ENCODE measurements at places on chromosomes 5 and 9.

- no peak for DNase-seq
Observed at GRCh38 chr5:87499478-87500410, 87.0 kb upstream of the CCNH start.

DNA sequence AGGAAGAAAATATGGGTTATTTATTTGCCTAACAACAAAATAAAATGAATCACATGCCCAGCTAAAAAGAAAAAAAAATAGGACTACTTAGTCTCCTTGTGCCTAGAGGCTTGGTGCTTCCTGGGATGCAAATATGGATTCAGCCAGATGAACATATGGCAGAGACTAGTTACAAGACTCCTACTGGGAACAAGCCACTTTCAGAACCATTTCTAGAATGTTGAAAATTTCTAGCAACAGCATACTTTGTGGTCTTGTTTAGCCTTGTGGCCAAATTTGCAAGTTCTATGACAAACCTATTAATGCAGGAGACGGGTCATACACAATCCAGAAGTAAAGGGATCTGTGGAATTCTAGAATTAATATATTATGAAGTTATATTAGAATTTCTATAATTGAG, 198.7 kb downstream of the CHSY3 start:
- DNase-seq = no peak

- no peak for DNase-seq
Observed at GRCh38 chr5:86971034-86971571, 296.6 kb upstream of the RASA1 start.

DNA sequence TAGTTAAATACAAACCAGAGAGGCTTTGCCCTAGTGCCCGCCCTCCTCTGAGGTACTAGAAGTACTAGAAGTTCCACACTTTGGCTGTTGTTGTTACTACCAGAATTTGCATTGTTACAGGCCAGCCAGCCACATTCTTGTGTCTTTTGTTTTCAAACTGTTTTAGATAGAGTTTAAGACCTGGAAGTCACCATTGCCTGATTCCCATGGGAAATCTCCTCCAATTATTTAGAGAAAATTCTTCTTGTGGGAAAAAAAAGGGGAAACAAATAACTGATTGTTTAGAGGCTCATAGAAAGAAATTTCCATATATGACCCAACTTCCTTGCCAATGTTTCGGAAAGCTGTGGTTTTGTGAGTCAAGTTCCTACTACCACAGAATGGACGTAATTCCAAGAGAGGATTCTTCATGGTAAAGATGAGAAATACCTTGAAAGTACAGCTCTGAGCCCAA, 252.2 kb downstream of the GOLPH3 start:
- DNase-seq = no peak

DNA sequence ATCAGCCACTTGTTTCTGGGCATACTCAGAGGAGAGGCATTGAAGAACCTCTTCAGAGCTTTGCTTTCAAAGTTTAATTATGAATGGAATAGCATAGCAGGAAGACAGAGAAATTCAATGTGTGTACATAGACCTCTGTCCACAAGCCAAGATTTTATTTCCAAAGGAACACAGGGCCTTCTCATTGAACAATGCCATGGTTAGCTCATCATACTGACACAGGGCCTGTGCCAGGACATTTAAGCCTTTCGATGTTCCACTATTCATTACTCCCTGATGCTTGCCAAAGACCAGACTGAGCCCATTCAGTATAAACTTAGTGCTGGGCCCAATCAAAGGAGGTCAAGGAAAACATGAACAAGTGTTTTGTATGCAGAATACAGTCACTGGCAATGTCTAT, 280.8 kb downstream of the FBXL17 start:
- no peak for DNase-seq

DNA sequence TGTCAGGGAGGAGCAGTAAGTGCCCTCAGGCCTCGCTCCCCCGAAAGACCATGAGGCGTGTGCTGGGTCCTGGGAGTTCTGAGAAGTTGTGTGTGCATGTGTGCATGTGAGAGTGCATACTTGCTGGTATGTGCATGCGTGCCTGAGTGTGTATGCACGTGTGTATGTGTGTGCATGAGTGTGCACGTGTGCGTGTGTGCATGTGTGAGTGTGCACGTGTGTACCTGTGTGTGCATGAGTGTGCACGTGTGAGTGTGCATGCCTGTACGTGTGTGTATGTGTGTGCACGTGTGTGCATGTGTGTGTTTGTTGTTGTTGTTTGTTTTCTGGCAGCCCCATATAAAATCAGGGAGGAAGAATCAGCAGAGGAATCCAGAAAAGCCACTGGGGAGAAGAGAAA, 426.7 kb downstream of the IRX2 start:
- DNase-seq = no peak

GRCh38 chr9:121985792-121986494, 107.2 kb downstream of the TTLL11 start:
- no peak for DNase-seq

DNA sequence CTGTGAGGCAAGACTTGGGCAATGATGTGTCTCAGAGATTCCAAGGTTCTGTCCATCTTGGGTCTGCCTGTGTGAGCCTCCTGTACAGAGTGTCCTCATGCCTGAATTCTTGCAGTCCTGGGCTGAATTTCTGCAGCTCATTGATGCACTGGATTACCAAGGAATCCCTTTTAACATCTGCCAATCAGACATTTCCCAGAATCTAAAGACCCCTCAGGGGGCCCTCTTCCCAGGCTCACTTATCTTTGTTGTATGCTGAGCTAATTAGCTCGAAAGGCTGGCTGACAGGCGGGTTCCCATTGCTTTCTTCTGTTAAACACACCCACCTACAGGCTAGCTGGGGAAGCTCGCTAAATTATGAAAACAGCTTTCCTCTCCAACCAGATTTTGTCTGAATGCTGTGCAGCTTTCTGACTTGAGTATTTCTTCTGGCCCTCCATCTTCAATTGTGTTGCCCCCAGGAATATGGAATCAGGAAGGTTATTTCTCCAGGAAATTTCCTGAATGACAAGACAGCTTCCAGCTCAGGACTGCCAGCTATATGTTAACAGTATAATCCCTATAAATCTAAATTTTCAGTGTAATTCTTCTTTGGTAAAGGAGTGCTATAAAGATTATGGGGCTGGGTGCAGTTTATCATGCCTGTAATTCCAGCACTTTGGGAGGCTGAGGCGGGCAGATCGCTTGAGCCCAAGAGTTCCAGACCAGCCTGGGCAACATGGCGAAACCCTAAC, at the start of gene LIX1:
Gene LIX1, minus strand, starts transcription at position 91 of the 734 bp plus-strand sequence. Its CDS starts 35 bp downstream, at position 56.
- DNase-seq = peak; percentile 57

GRCh38 chr9:126623667-126624478, 10.1 kb downstream of the LMX1B start:
- DNase-seq = peak; percentile 83

GRCh38 chr5:3650320-3650719, 54.7 kb downstream of the IRX1 start:
- no peak for DNase-seq

- DNase-seq = peak; percentile 66
Observed at GRCh38 chr5:127492854-127493738, 24.3 kb upstream of the PRRC1 start.

GRCh38 chr9:928363-929042, 48.0 kb upstream of the DMRT3 start:
- no peak for DNase-seq

GRCh38 chr9:123778232-123778902, 151.6 kb downstream of the DENND1A start:
- no peak for DNase-seq

DNA sequence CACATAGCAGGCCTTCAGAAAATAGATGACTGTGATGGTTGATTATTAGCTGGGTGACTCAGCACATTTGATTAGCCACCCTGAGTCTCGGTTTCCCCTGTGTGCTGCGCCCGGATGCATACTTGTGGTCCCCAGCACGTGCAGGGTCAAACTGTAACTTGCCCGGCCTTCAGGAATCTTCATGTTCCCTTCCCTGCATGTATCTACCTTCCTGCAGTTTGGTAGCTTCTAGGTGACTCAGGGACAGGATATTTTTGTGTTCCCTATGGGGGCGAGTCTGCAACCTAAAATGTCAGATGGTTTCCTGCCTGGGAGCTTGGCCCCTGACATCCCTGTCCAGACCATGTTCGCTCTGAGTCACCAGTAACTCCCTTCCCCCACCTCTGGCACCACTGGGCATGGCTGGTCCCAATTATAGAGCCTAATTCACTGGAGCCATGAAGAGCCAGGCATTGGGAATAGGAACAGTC, 13.2 kb downstream of the PTGS1 start:
- DNase-seq = no peak

- DNase-seq = no peak
Observed at GRCh38 chr9:115597330-115597895, 479.5 kb upstream of the TNC start.

DNA sequence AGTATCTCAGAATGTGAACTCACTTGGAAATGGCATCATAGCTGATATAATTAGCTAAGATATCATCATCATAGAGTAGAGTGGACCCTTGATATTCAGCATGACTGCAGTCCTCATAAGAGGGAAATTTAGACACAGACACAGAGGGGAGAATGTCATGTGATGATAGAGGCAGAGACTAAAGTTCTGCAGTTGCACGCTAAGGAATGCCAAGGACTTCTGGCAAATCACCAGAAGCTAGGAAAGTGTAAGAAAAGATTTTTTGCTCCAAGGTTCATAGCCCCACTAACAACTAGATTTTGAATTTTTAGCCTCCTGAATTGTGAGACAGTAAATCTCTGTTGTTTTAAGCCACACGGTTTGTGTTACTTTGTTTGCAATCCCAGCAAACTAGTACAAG, 612.6 kb upstream of the ST8SIA4 start:
- no peak for DNase-seq

DNA sequence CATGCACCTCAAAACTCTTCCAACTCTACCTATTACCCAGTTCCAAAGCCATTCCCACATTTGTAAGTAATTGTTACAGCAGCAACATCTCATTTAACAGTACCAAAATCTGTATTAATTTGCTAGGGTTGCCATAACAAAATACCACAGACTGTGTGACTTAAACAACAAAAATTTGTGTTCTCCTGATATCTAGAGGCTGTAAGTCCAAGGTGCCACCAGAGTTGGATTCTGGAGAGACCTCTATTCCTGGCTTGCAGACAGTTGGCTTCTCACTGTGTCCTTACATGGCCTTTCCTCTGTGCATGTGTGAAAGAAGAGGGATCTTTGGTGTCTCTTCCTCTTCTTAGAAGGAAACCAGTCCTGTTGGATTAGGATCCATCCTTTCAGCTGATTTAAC, 203.8 kb upstream of the PIK3R1 start:
- no peak for DNase-seq

DNA sequence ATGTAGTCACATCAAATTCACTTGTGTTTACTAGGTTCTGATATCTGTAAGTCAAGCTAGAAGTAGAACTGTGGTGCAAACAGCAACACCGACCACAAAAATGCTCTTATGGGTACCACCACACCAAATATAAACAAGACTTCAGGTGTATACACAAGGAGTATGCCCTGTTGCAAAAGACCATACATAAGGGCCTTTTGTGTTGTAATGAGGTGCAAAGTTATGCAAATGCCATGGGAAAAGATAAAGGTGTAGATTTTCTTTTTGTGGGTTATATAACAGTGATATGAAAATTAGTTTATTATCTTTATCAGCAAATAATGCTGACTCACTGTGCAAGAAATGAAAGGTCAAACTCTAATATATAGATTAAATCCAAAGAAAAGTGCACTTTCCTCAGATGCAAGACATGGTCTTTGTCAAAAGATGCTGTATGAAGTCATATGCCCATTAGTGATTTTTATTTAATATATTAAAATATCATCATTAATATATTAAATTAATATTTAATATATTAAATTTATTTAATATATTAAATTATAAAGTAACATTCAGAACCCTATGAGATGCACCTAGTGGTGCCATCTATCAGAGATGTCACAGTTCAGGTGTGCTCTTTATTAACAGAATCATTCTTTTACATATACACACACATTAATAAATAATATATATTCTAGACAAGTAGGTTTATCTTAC, 26.7 kb upstream of the ALDH1A1 start:
- no peak for DNase-seq

- DNase-seq = no peak
Observed at GRCh38 chr5:147305147-147305546, 70.3 kb downstream of the STK32A start.

GRCh38 chr5:26763215-26763614, 275.2 kb downstream of the CDH9 start:
- DNase-seq = no peak

- DNase-seq = no peak
Observed at GRCh38 chr5:148915224-148915817, 88.9 kb downstream of the ADRB2 start.
